ENCODE measurements at places on chromosomes 6 and 20.

GRCh38 chr6:131362696-131363095, 210.3 kb upstream of the ARG1 start:
- no peak for DNase-seq

DNA sequence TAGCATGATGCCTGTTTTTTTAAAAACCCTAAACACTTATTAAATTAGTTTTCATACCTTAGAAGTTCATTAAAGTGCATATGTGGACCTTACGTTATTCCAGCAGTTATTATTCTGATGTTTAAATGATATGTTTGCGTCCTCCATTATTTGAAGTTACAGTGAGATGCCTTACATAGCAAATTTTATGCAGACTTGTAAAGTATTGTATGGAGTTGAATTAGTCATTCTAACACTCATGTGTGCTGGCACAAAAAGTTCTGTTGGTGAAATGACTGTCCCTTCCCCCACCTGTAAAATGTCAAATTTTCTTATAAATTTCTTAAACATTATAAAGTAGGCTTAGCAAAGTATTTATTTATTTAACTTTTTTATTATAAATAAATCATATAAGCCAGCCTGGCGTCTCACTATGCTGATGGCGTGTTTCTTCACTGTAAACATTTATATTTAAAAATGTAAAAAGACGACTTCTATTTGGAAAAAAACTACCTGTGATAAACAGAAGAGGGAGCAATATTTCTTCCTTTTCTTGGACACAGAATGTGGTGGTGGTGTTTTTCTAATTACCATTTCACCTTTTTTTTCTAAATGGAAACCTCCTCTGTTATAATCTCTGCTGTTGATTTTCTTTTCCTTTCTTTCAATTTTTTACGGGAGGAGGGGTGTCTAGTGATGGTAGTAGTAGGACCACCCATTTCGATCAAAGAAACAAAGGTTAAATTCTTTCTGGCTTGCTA, 155.4 kb downstream of the RFPL4B start:
- no peak for DNase-seq

- DNase-seq = no peak
Measured at GRCh38 chr6:161743509-161744178, 469.8 kb upstream of the AGPAT4 start.

- no peak for DNase-seq
Measured at GRCh38 chr6:122363769-122364483, 35.5 kb upstream of the HSF2 start.
